Suppressor macrophage (primary cell): ENCODE measurements at places on chromosomes 12 and 14.

DNA sequence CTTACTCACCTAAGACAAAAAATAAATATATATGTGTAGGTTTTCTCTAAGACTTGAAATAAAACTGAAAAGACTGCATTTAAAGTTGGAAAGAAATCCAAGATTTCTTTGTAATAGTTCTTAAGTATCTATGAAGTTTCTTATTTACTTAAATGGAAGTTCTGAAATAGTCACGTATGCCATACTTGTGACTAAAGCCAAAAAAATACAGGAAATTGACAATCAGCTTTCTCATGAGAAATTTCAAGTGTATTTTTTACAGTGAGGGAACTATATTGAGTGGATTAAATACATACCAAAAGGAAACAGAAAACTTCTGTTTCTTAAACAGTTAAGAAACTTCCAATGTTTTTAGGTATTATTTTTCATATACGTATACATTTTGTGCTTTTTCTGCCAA is 188.1 kb downstream of the DPY19L2 start:
- DNase-seq: no peak

- no peak for DNase-seq
Observed at GRCh38 chr14:106665814-106666213, 1139.4 kb downstream of the TMEM121 start.

DNA sequence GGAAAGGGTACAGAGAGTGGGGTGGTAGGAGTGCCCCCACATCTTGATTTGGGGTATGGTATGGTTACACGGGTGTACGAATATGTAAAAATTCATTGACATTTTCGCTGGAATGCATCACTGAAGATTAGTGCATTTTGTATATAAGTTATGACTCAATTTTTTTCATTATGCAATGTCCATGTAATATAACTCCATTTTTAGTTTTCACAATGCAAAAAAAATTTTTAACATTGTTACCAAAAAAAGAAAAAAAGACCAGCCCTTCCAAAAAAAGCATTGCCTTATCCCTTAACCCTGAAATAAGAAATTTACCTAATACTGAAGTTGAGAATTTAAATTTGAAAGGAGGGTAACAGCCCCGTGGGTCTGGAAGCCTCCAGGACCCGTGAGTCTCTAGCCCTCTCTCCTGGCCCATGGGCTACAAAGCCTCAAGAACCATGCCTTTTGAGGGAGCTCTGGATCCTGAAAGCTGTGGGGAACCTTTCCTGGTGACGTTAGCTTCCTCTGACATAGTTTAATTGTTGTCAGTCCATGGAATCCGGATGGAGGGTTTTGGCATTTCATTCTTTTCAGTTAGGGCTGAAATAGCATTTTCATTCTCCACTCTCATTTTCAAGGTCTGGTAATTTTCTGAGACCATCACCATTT is 55.6 kb upstream of the ACTN1 start:
- no peak for DNase-seq

DNA sequence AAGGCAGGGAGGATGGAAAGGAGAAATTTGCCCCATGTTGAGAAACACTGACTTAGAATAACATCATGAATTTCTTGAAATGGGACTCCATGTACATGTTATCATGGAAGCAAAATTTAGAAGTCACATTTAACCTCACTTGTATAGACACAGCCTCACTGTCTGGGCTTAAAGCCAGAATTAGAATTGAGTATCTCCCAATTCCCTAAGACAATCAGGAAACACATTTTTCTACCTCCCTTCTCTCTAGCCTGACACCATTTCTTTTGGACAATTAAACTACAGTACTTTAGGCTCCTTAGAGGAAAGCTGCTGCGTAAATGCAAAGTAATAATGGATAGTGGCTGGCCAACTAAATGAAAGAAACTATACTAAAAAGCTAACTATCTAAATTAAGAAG is 795.5 kb downstream of the C12orf50 start:
- DNase-seq: no peak

- no peak for DNase-seq
Observed at GRCh38 chr14:105487986-105488777, 1.5 kb downstream of the CRIP1 start.

GRCh38 chr12:47763481-47764346 is 5.0 kb upstream of the RAPGEF3 start:
- DNase-seq: peak; percentile 57

DNA sequence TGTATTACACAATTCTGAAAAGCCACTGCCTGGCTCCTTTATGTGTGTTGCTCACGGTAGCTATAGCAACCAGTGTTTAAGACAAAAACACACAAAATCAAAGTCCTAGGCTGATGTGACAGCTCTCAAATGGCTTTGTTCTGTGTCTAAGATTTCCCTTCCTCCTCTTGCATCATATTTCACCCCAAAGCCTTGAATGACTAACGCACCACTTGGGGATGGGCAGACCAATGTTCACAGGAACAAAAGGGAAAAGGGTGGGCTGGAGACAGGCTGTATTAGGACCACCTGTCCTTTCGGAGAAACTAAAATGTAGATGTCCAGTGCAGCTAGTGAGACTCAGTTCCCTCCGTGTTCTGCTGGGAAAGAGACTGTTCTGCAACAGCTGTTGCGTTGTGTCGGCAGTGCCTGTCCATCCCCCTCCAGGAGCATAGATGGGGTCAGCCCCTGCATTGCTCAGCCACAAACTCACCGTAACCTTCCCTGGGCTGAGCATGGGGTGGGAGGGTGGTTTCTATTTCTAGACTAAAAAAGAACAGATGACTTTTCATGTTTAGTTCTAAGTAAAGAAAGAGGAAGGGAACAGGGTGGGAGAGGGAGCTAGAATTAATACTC is 26.8 kb upstream of the DAAM1 start:
- DNase-seq: peak; percentile 83

DNA sequence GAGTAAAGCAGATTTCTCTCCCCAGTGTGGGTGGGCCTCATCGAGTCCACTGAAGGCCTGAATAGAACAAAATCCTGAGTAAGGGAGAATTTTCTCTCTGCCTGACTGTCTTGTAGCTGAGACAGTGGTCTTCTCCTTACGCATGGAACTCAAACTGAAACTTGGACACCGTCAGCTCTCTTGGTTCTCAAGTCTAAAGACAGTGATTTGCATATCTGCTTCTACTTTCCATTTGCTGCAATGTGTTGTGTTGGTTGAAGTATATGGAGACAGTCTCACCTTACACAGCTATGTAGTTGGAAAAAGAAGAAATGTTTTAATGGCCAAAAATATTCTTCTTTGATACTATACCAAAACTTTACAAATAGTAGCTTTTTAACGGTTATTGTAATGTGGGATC is 160.2 kb upstream of the LMNTD1 start:
- no peak for DNase-seq

DNA sequence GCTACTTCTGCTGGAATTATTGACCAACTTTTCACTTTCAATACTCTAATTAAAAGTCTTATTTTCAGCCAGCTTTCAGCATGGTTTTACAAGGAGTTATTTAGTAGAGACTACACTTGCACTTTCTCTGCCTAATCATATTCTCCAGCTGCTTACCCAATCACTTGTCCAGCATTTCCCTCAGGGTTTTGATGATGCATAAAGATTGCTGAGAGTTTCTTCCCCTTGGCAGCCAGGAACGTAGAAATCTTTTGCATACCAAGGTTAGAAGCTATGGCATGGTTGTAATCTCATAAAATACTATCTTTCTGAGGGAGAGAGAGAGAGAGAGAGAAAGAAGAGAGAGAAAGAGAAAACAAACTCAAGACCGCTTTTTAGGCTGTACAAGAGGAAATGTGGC is 10.8 kb downstream of the OR4Q3 start:
- DNase-seq: no peak

DNA sequence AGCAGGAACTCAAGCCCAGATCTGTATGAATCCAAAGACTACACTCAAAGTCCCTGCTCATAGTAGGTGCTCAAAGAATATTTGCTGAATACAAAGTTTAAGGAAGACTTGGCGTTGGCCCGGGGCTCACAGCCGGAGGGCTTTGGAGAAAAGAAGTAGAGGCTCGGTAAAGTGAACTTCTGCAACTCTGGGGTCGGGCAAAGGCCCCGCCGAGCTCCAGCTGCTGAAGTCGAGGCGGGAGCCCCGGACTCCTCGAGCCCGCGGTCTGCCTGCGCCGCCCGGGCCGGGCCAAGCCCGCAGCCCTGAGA is 335 bp downstream of the GCN1 start:
- DNase-seq: no peak

DNA sequence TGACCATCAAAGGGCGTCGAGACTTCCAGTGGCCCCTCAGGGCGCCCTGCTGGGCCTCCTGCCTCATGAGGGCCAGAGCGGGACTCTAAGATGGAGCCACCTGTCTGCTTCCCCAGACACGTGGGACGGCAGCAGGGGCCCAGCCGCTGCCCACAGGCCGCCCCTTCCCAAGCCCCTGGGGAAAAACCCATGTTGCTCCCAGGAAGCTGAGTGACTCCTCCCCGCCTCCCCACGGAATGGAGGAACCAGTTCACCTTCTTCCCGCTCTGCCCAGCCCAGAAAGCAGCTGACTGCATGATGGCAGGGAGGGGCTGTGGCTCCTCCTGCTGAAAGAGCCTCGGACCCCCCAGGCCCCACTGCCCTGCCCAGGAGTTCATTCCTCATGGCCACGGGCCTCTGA is 14.9 kb downstream of the RAB35 start:
- DNase-seq: no peak

DNA sequence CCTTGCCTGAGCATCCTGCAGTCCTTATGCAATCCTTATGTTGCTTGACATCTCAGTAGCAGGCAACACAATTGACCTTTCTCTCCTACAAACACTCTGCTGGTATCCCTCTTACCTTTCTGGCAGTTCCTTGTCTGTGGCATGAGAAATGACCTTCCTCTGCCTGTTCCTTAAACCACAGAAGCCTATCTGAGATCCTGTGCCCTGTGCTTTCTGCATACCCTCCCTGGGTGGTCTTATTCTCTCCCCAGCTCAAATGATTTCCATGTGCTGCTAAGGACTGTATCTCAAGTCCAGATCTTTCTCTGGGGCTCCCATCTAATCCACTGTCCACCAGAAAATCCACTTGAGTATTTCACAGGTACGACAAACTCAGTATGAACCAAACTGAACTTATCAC is 2.0 kb upstream of the ARHGAP9 start:
- DNase-seq: no peak

DNA sequence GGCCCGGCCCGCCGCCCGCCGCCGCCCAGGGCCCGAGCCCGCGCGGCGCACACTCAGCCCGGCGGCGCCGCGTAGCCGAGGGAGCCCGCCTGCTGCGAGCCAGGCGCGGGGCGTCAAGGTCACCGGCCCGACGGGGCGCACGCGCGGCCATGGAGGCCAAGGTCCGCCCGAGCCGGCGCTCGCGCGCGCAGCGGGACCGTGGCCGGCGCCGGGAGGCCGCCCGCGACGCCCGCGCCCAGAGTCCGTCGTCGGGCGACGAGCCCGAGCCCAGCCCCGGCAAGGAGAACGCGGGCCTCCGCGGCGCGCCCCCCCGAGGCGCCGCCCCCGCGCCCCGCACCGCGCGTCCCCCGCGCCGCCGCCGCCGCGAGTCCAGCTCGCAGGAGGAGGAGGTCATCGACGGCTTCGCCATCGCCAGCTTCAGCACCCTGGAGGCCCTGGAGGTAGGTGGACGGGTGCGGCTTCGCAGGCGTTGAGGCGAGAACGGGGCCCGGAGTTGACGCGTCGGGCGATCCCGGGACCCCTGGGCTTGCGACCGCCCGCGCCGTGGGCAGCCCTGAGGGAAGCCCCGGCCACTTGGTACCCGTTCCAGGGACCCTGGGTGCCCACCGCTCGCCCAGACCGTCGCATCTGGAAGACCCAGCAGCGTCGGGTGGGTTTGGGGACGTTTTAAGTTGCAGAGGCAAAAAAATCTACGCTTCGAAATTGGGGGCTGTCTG is 629 bp downstream of the FBRSL1 start:
- peak; percentile 29 for DNase-seq

GRCh38 chr12:53345486-53346188 is 9.5 kb upstream of the SP7 start:
- no peak for DNase-seq

DNA sequence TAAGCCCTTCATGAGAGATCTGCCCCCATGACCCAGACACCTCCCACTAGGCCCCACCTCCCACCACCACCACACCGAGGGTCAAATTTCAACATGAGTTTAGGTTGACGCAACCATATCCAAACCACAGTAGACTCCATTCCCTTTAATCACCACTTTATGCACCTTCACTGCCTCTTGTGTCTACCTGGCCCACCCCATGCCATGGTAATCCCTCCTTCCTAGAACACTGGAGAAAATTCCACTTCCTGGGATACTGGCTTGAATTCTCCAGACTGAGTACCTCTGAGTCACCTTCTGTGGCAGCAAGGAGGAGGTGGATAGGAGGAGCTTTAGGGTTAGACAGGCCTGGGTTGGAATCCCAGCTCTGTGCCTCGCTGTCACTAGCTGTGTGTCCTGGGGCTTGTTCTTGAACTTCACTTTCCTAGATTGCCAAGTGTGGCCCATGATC is 26.1 kb upstream of the CIPC start:
- DNase-seq: peak; percentile 30

GRCh38 chr12:21336656-21337055 is 1.9 kb upstream of the SLCO1A2 start:
- no peak for DNase-seq

DNA sequence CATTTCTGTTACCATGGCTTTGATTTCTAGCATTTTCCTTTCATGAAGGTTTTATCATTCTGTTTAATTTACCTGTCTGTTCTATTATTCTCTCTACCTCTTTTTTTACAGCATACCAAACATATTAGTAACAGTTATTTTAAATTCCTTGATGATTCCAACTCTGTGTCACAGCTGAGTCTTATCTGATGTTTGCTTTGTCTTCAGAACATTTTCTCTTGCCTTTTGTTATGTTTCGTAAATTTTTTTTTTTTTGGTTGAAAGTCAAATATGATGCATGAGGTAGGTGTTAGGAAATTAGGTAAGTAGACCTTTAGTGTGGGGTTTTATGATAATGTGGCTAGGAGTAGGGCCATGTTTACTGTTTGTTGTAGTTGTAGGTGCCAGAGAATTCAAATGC is 496.4 kb downstream of the FOXG1 start:
- no peak for DNase-seq
